Midbrain (tissue), 1 donor: ENCODE measurements at places on chromosomes 13 and 19.

GRCh38 chr13:90533866-90534265 lies 813.6 kb upstream of the MIR17HG start:
- DNase-seq: no peak

- peak; percentile 7 for DNase-seq
Measured at GRCh38 chr19:4831304-4831978, at the start of gene TICAM1. Gene TICAM1 (minus strand): TSS chr19:4831712. CDS start chr19:4818377, 13,335 bp downstream.

GRCh38 chr13:53694814-53695532 lies 666.4 kb downstream of the OLFM4 start:
- DNase-seq: no peak

DNA sequence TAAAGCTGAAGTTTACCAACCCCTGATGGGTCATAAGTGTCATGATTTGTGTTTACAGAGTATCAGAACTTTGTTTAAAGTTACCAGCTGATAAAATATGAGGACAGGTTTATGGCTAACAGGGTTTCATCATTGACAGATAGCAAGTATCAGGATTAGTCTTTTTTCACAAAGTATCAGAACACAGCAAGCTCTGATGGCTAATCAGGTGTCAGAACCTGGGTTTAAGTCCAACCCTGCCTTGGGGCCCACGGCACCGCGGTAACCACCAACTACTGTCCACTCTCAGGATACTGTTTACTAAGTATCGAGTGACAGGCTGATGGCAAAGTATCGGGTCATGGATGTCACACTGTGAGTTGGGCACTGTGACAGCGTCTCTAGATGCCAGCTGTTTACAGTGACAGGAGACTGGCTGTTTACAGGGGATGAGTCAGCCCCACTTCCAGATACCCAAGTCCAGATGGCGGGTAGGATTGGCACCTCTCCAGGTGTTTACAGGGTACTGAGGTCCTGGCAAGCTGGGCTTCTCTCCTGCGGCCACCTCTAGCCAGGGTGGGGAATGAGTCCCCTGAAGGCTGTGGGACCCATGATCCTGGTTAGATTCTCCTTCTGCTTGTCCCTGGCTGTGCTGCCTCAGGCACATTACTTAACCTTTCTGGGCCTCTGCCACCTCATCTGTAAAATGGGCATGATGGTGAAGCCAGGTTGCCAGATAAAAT lies 21.8 kb downstream of the ARRDC2 start:
- DNase-seq: no peak

DNA sequence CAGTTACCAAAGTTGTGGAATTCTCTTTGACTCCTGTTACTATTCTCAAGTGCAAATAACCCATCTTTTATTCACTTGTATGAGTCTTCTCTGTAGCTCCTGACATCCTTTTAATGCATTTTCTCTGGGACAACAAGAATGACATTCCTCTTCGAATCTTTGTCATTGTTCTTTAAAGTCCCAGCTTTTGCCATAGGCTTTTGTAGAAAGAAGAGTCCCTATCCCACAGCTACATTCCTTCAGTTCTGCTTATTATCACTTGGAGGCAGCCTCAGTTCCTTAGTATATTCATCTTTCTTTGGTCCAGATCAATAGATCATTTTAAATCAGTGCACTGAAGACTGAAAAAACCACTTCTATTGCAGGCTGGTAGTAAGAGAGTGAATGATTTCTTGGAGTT lies 560.2 kb downstream of the DACH1 start:
- DNase-seq: no peak

DNA sequence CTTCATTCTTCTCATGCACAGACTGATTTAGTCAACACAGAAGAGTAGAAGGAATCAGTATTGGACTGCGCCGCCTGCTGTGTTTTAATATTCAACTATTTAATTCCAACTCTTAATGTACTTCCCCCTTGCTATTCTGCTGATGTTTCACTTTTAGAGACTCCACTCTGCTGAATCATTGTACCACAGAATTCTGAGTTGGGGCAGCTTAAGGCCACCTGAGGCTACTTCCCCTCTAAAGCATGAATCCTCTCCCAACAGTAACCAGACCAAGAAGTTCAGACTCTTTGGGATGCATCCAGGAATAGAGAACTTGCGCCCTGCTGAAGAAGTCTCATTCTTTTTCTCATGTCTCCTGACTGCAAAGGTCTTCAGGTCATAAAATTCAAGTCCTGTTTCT lies 708.8 kb downstream of the UQCRFS1 start:
- no peak for DNase-seq

GRCh38 chr13:23381866-23382265 lies 51.6 kb downstream of the SACS start:
- DNase-seq: peak; percentile 49

- no peak for DNase-seq
Measured at GRCh38 chr13:110014719-110015118, 228.3 kb upstream of the IRS2 start.

DNA sequence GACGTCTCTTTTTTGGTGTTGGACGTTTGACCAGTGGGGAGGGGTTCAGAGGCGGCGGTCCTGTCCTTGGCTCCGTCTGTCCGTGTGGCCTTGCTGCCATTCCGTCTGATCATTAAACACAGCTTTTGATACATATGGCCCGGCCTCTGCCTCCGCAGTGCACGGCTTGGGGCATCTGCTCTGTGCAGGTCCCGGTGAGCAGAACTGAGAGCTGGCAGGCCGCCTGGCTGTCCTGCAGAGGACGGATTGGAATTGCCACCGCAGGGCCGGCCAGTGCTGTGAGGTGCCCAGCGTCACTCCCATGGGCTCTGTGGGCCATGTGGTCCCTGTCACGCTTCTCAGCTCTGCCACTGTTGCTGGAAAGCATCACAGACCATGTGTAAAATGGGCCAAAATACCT lies 5.4 kb upstream of the TMPRSS9 start:
- DNase-seq: no peak

DNA sequence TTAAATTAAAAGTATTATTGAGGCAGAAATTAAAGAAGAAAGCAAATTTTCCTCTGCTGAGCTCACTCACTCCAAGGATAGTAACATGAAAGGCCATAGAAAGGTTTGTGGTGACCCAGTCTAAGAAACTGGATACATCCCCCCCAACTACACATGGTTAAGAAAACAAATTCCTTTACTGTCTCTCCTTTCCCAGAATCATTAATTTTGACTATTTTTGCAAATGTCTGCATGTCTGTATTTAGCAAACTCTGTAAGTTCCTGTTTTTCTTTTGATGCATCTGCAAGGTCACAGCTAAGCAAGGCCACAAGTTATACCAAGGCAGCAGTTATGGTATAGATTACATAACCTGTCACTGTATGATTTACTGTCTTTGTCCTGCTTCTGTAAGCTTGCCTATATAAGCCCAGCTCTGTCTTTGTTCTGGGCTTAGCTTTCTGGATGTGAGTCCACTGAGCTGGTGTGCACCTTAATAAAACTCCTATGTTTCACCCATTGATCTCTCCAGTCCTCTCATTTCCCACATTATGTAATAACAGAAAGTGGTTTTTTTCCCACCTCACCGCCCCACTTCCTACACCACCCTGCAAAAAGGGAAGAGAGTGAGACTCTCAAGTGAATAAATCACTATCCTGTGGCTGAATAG lies 8.5 kb upstream of the ZNF83 start:
- no peak for DNase-seq

- peak; percentile 79 for DNase-seq
Measured at GRCh38 chr19:15555759-15556633, 47.7 kb downstream of the CYP4F22 start.

DNA sequence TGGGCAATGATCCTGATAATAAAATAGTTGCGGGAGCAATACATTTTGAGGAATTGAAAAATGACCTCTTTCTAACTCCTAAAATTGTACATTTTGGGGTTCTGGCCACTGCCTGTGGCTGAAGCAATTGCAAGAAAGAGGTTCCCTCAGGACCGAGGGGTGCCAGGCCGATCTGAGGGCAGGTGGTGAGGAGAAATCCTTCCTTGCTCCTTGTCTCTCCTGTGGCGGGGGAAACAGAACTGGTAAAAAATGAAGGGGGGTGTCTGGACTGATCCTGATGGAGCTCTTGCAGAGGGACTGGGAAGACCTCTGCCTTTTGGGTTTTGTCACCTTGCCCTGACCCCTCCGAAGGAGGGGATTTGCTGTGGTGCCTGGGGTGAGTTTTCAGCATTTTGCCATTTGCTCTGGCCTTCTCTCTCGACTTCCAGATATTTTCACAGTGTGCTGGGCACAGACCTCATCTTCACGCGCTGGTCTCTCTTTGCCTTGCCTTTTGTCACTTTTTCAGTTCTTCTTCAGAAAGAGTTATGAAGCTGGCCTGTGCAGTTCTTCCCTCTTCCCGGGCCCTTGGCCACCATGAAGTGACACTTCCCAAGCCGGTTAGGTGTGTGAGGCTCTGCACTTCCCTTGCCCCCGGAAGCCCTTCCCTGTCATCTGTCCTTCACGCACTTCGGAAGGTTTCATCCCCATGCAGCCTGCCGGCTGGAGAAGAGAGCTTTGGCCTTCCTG lies 22.2 kb downstream of the NFIX start:
- DNase-seq: no peak

GRCh38 chr13:44219577-44220548 lies 153.8 kb upstream of the SERP2 start:
- no peak for DNase-seq

- no peak for DNase-seq
Measured at GRCh38 chr13:85654227-85654626, 145.0 kb downstream of the SLITRK6 start.
